ENCODE measurements at places on chromosomes 3 and 15.

DNA sequence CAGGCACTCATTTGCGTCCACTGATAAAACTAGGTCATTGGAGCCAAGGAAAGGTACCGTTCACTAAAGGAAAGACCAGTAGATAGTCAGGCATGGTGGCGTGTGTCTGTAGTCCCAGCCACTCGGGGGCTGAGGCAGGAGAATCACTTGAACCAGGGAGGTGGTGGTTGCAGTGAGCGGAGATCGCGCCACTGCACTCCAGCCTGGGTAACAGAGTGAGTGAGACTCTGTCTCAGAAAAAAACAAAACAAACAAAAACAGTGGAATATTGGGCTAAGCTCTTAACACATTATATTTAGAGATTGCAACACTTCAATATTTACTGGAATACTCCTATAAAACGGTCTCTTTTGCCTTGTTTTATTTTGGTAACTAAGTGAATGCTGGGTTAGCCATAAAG lies 17.4 kb downstream of the MAP2K1 start:
- DNase-seq = no peak

- no peak for DNase-seq
These were observed 10.4 kb upstream of the BRPF1 start for GRCh38 chr3:9721015-9721699.

DNA sequence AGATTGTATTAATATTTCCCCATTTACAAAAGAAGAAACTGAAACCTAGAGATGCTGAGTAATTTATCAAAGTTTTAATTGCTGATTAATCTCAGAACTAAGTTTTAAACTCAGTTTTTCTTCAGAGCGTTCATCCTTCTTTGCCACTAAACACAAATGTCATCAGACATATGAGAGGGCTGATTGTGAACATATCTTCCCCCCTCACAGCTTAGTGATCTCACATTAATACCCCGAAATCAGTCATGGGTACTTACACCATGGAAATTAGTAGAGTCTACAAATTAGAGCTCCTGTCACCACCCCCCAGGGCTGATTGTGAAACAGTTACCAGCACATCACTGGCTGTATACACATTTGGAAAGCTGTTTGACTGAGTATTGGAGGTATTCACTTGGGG lies 189.3 kb upstream of the SGO1 start:
- no peak for DNase-seq

DNA sequence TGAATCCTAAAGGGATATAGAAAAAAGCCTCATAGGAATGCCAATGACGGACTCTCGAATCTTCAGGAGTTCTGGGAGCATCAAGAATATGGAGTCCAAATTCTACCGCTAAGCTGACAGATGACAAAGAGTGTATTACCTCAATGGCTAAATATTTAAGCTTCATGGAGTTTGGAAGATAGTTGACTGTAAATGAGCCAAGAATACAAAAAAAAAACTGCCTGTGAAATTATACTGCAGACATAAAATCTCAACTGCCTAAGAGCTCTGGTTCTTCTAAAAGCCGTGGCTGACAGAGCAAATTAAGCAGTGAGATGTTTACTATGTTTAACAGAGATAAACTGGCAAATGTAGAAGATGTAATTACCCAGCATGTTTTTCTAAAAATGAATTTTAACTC lies 140.0 kb downstream of the GADL1 start:
- no peak for DNase-seq

GRCh38 chr3:81308306-81308705 lies 453.1 kb downstream of the GBE1 start:
- no peak for DNase-seq

GRCh38 chr15:38748710-38749109 lies 184.1 kb upstream of the RASGRP1 start:
- no peak for DNase-seq

GRCh38 chr3:79427081-79427480 lies 340.7 kb downstream of the ROBO1 start:
- no peak for DNase-seq

DNA sequence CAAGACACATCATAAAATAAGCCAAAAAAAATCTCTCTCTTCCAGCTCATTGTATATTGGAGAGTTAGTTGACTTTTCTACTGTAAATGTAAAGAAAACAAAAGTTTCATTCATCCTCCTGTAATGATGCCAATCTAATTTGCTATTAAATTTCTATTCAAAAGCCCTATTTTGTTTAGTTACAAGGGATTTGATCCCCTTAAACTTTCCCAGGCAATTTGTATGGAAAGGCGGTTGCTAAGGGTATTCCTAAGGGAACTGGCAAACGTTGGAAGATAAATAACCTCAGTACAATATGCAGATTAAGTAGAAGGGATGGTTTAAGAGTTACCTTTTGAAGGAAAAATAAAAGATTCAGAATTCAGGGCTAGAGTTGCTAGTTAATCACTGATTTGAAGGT lies 352.7 kb downstream of the TIGIT start:
- DNase-seq = no peak

GRCh38 chr3:135366816-135367215 lies 571.8 kb downstream of the EPHB1 start:
- no peak for DNase-seq

- DNase-seq = no peak
These were observed 133.8 kb downstream of the GREM1 start for GRCh38 chr15:32851572-32851971.

- no peak for DNase-seq
These were observed 30.4 kb upstream of the TRPM1 start for GRCh38 chr15:31131853-31132375.

DNA sequence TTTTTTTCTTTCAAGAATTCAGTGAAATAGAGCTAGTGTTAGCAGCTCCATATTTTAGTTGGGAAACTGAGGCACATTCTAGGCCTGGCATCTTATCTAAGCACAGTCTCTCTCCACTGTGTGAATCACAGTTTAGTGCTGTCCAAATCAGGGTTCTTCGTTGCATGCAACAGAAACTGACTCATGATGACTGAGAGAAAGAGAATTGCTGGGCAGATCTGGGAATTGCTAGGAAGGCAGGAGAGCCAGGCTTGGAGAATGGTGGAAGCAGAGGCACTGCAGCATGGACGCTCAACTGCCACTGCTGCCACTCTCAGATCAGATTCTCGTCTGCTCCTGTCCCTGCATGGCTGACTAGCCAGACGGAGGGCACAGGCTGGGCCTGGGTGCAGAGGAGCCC lies 40.7 kb upstream of the CHST2 start:
- no peak for DNase-seq

- DNase-seq = no peak
These were observed 66.7 kb downstream of the MEF2A start for GRCh38 chr15:99632521-99632920.

DNA sequence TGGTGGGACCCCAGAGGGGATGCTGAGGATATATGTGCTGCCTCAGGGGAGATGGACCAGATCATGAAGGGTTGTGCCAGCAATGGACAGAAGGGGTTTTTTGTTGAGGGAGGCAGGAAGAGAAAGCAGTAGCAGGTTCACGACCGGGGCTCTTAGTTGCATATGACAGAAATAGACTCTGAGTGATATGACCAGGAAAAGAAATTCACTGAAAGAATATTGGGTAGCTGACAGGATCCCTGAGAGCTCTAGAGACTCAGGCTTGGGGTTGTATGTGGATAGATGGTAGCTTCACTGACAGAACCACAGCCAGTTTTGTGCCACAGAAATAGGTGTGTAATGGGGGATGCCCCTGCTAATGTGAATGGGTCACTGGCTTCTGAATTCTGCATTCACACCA lies 241.6 kb downstream of the ZNF621 start:
- DNase-seq = no peak

DNA sequence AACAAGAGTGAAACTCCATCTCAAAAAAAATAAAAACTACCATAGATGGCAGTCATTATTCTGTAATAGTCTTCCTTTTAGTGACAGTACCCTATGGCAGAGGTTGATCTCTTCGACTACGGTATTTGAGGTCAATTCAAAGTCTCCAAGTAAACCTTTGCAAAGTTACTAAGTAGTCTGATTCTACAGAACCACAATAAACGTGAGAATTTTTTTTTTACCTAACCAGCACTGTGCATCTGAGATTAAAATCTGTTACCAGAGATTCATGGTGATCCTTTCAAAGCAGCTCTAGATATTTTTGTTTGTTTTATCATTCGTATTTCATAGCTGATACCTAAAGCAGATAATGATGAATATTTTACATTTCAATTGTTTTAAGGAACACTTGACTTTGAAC lies 86.6 kb upstream of the CHD2 start:
- no peak for DNase-seq

- no peak for DNase-seq
These were observed 27.8 kb upstream of the SPTBN5 start for GRCh38 chr15:41921639-41922038.

GRCh38 chr3:33060609-33061337 lies 36.2 kb downstream of the GLB1 start:
- peak; percentile 44 for DNase-seq

All from activated T-helper 1 cell treated with Interleukin-2 at 50 U/mL for 16 hours (primary cell).